ENCODE measurements at places on chromosomes 3 and 15. TPM values are rescaled to one million over a fixed set of nuclear protein-coding genes. Genes with fewer than 3 reads are reported as not detected.

PIK3R4 gene
- total RNA-seq: 16.3 TPM

RBMS3 gene
- 0.43 TPM for total RNA-seq

TM6SF1 gene
- total RNA-seq: not detected

REC114 gene
- not detected for total RNA-seq

C3orf70 gene
- total RNA-seq: 0.21 TPM

Measured in A549 treated with AZD2906 at 1 μM for 4 hours (cell line).